Activated naive CD4-positive, alpha-beta T cell treated with anti-CD3 and anti-CD28 coated beads, Interleukin-2, amount 50 U/mL, for 72 hours (primary cell): ENCODE measurements at places on chromosomes 2 and 18. TPM values are rescaled to one million over a fixed set of nuclear protein-coding genes. Genes with fewer than 3 reads are reported as not detected.

Gene KCNS3
- not detected for total RNA-seq

Gene KIF1A
- 2.1 TPM for total RNA-seq

Gene MC2R
- total RNA-seq, result not detected

Gene IL1RN
- total RNA-seq, result 1.6 TPM

Gene NT5DC4
- not detected for total RNA-seq

Gene CRYGC
- not detected for total RNA-seq

Gene KDSR
- total RNA-seq, result 90.1 TPM

Gene PROKR1
- not detected for total RNA-seq

Gene FBLN7
- 48.5 TPM for total RNA-seq
